ENCODE measurements at places on chromosomes 5 and 9.

DNA sequence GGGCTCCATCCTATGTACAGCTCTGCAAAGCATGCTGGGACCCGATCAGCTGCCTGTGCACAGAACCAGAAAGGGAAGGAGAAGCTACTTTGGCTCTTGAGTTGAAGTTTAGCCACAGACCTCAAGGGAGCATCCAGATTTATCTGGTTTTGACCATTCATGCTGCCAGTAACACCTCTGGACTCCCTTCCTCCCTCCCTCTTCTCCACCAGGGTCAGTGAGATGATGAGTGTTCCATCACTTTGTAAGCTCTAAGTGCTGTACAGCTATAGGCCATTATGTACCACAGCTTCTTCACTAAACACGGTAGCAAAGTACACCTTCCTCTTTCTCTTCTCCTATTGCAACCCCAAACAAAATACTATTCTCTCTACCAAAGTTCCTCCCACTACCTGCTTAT is 77.9 kb downstream of the GLIS3 start:
- no peak for DNase-seq

- no peak for DNase-seq
Observed at GRCh38 chr5:162288647-162289296, 221.2 kb downstream of the GABRG2 start.

DNA sequence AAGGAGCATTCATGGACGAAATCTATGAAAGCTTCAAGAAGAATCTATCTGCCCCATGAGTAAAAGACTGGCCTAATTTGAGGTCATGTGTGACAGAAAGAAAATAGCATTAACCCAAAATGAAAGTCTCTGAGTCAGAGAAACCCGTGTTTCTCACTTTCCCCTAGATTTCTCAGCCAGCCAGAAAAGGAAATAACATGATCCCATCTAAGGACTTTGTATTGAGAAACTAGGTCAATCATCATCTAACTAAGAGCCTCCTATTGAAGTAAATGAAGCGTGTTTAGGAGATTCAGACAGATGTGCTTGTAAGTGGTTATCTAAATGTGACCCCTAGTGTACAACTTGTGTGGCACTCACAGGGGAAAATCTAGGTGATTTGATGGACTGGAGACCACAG is 77.3 kb upstream of the ZNF366 start:
- no peak for DNase-seq

DNA sequence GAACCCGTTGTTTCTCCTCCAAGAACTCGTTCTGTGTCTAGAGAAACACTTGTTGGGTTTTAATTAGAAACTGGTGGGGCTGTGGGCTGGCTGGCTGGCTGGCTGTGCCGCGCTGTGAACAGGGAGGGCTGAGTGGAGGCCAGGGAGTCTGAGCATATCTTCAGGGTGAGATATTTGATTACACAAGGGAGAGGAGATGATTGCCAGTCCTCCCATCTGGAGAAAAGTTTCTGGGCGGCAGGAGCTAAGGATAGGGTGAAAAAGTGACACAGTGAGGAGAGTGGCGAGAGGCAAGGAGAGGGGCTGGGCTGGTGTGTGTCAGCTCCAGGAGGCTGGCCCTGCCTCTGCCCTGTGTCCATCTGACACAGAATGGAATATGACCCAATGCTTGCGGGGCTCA is 63.0 kb downstream of the GDNF start:
- DNase-seq = no peak

GRCh38 chr9:130780415-130780814 is 54.6 kb upstream of the ABL1 start:
- DNase-seq = no peak

GRCh38 chr5:112685931-112686330 is 51.8 kb upstream of the APC start:
- DNase-seq = no peak

DNA sequence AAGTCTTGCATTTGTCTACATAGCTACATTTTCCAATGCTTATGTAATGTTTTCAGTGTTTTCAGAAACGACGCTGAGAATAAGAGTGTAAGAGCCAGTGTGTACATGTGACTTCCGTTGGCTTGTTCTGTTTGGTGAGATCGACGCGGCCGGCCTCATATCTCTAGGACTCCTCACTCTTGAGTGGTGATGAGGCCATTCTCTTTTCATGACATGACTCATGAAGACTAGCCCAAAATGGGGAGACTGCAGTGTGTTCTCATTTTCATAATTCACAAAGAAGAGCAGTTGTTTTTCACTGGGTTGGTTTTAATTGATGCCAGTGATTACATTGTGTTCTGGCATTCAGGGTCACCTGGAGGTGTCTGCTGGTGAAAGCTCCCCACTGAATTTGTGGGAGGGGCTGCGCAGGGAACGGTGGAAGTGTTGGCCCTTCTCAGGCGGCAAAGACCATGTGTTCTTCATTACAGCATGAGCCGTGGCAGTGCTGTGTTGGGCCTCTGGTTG is 131.5 kb upstream of the OTULINL start:
- no peak for DNase-seq

DNA sequence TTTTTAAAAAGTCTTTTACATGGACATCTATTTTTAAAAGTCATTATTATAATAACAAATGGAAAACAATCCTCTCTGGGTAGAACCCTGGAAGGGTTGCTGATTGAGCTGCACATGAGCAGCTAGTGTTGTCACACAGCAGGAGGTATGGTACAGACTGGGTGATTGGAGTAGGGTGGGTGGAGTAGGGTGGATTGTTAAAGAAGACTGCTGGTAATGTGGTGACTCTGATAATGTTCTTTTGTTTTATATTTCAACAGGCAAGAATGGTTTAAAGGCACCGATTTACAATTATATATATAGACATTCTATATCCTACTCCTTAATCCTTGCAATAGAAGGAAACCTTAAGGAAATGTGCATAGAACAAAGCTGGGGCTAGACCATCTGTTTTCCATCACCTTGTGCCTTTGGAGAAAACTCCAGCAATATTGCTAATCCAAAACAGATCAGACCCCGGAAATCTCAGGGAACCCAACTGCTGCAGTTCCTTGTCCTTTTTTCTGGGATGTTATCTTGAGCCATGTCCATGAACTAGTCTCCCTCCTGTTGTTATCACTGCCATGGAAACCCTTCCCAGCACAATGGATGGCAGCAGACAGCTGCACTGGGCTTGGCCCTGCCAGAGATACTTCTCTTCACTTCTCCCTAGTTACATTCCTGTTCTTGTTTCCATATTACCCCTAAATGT is 129.7 kb downstream of the YIPF5 start:
- DNase-seq = no peak

- no peak for DNase-seq
Observed at GRCh38 chr5:8288897-8289516, 420.1 kb downstream of the MTRR start.

Measured in activated naive CD8-positive, alpha-beta T cell treated with anti-CD3 and anti-CD28 coated beads, Interleukin-2, amount 50 U/mL, for 16 hours (primary cell).